ENCODE measurements at places on chromosomes 1 and 21. TPM values are rescaled to one million over a fixed set of nuclear protein-coding genes. Genes with fewer than 3 reads are reported as not detected.

- no peak for DNase-seq
Observed at GRCh38 chr1:202972046-202972445, 5.0 kb upstream of the CYB5R1 start.

- no peak for DNase-seq
Observed at GRCh38 chr1:115463347-115463746, 125.3 kb upstream of the NGF start.

DNA sequence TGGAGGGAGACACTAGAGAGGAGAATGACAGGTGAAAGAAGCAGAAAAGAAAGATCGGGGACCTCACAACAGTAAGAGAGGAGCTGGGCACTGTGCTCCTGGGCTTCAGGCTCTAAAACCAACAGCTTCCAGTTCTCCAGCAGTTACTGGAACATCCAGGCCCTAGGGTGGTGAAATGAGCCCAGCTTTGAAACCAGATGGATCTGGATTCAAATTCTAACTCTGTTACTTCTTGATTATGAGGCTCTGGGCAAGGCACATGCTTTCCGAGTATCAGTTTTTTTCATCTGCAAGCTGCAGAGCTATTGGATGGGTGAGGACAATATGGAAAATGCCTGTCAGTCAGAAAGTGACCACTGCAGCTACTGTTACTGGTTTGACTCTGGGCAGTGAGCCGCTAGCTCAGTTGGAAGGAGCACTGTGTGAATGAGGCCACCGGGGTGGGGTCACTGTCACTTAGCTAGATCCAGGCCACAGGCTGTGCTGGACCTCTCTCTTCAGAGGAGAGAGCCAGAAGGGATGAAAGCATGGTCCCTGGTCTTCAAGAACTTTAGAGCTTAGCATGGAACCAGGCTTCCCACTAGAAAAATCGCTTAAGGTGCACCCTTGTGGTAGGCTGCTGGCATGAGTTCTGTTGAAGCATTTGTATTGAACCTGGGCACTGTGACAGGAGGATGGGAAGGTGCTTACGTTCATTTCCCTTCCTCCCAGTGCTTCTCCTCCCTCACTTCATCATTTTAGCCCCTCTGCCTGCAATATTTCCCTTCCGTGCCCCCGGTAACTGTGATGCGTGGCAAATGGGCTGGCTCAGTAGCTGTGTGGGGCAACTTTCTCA lies 12.2 kb downstream of the PLEKHO1 start:
- no peak for DNase-seq

Gene CA6
- not detected for total RNA-seq

DNA sequence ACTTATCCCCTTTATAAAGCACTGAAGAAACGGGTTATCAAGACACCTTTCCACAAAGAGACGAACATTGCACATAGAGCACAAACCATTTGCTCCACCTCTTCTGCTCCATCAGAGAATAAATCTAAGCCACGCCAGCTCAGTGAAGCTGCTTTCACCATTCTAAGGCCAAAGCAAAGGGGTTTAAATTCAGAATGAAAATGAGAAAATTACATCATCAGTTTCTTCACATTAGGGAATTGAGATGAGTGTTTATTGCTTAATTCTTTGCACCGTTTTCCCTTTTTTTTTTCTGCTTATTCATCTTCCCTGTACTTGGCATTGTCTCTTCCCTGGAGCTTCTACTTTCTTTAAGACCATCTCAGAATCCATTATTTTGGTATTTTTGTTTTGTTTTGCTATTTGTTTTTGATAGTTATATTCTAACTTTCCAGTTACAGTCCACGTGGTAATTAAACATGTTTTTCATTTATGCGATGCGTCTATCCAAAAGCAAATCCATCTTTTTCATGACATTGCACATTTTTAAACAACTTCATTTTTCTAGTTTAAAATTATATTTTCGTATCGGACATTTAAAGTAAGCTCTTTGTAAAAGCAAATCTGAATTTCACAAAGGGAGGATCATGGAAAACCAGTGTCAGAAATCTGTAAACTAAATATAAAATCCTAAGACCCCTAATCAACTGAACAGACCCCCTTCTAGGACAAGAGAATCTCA lies 1.9 kb upstream of the OR2T34 start:
- DNase-seq: no peak

Gene HAX1
- total RNA-seq: 60.9 TPM

Gene LORICRIN
- not detected for total RNA-seq

DNA sequence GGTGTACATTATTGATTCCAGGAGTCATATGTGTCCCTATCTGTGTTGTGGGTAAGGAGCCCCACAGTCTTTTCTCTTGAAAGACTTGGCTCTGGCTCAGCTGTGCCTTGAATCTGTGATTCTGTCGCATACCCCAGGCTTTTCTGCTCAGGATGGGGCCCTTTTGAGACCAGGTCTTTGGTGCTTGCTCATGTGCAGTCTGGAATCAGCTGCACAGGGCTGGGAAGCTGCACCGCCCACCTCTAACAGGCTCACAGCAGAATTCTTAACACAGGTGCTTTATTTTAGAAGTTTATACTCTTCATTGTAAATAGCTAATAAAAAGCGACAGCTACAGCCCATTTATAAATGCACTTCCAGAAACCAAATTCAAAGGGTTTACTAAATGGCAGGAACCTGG lies 61.3 kb downstream of the ST6GALNAC3 start:
- DNase-seq: no peak

GRCh38 chr1:201375169-201375568 lies 2.3 kb downstream of the TNNT2 start:
- no peak for DNase-seq

- peak; percentile 87 for DNase-seq
Observed at GRCh38 chr1:3746389-3746829, 5.8 kb upstream of the CCDC27 start.

Gene SETSIP
- not detected for total RNA-seq

Gene ZFYVE9
- 20.9 TPM for total RNA-seq

- DNase-seq: no peak
Observed at GRCh38 chr1:153357853-153358690, at the start of gene S100A9. Gene S100A9 (plus strand): TSS chr1:153357854. CDS start chr1:153358284, 430 bp downstream.

Gene DMBX1
- total RNA-seq: not detected

Gene MTMR11
- 15.4 TPM for total RNA-seq

GRCh38 chr1:162901243-162901642 lies 40.3 kb upstream of the CCDC190 start:
- DNase-seq: no peak

DNA sequence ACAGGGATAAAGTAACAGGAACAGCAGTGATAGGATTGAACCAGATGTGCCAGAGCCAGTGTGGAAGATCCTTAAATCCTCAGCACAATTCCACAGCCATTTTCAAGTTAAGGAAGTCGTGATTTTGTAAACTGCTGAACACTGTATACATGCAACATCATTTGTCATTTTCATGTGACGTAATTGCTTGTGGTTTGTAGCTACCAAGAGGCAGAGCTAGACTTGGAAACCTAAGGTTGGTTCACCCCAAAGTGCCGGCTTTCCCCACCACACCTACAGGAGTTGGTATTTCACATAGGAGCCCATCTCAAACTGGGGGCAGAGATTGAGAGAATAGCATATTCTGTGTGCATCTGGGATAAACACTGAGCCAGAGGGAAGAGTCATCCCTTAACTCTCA lies 113.9 kb downstream of the CAPN8 start:
- no peak for DNase-seq

DNA sequence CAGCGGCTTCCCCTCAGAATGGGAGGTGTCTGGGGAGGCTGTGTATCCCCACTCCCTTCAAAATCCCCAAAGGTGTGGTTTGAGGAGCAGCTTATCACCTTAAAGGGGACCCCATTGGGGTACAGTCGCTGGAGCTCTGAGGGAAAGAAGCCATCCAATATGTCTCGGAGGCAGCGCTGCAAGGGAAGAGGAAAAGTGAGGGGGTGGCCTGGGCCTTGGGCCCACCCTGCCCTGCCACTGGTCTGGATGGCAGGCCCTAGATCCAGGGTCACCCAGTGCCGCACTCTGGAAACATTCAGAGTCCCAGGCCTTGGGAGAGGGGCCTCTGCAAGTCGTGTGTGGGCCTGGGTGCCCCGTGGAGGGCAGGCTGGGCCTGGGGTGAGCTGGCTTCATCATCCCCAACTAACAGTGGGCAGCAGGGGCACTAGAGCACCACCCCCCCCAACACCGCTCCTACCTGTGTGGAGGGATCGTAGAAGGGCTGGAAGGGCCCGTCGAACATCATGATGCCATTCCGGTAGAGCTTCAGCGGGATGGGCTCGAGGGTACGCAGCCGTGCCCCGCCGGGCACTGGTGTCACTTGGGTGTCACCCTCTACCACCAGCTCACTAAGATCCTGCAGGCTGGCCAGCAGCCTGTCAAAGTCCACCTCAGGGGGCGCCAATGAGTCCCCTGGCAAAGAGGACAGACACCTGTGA lies 5.6 kb downstream of the SH3BGRL3 start:
- DNase-seq: no peak

Gene ANGPTL3
- total RNA-seq: not detected

Gene NBPF6
- total RNA-seq: not detected

Gene SNRNP40
- total RNA-seq: 39.0 TPM

- DNase-seq: no peak
Observed at GRCh38 chr1:233197940-233198339, 97.6 kb downstream of the PCNX2 start.

GRCh38 chr1:178934546-178934945 lies 63.7 kb upstream of the ANGPTL1 start:
- DNase-seq: no peak

DNA sequence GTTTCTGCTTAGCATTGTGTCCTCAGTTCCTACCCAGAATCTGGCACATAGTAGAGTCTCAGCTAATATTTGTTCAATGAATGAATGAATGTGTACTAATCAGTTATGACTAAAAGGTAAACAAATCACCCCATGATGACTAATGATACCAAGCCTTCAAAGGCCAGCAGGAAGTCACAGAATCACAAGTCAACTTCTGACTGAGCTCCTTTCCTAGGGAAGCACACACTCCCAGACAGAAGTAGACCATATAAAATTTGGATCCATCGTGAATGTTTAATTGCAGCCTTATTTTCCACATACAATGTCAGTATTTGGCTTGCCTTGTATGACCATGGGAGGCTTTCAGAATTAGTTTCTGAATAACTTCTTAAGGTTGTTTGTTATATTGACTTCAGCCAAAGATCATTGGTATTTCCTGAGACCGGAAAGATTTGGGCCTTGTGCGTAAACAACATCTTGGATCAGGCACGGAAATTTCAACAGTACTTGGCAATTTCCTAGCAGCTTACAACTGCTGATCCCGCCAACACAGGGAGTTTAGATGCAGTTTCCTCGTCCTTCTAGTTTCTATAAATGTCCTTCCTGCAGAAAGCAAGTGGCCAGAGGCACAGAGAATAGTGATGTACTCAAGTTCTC lies 185.9 kb upstream of the ATP1B1 start:
- DNase-seq: no peak

Gene LCK
- total RNA-seq: not detected

Gene PROK1
- not detected for total RNA-seq

DNA sequence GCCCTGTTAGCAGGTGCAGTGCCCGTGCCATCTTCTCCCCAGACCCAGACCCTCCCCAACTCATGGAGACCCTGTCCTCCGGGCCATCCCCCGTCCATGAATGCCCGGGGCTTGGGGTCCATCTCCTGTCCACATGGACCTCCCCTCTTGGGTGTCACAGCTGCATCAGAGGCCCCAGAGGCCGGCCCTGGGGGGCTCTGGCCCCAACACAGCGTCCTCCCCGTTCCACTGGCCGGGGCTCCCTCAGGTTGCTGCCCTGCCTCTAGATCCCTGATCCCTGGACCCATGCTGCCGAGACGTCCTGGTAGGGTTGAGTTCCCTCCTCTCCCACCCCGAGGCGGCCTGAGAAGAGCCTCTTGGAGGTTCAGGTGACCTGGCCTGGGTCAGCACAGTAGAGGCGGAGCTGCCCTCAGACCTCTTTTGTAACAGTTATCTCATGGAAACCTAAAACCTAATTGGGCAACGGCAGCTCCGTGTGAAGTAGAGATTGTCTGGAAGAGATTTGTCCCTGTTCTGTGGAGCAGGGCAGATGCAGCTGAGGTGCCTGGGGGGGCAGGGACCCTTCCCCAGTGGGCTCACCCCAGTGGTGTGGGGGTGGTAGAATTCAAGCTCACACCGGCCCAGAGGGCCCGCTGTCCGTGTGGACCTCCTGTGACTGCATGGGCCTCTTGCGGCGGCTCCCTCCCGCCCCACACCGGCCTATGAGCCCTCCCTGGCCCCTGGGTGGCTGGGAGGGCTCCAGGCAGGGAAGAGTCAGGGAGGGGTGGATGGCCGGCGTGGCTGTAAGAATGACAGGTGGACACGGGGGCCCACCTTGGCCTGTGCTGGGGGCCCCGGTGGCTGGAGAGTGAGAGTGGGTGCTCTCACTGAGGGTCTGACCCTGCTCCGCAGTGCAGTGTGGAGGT lies 56.1 kb downstream of the SKI start:
- DNase-seq: no peak

Gene C1orf159
- total RNA-seq: 9.2 TPM

DNA sequence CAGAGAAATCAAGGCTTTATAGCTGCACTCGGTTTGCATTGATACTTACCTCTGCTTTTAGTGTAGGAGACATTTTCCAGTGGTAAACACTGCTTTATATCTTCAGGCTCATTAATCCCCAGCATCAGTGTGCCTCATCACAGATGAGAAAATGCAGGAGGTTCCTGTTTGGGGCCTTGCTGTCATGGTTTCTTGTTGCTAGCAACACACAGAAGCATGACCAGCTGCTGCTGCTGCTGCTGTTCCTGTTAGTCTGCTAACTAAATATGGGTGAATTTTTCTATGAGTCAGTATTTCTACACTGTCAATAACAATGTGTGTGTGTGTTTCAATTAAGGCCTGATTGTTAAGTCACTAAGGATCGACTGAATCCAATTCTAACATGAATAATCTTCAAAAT lies 85.8 kb upstream of the RGS1 start:
- no peak for DNase-seq

DNA sequence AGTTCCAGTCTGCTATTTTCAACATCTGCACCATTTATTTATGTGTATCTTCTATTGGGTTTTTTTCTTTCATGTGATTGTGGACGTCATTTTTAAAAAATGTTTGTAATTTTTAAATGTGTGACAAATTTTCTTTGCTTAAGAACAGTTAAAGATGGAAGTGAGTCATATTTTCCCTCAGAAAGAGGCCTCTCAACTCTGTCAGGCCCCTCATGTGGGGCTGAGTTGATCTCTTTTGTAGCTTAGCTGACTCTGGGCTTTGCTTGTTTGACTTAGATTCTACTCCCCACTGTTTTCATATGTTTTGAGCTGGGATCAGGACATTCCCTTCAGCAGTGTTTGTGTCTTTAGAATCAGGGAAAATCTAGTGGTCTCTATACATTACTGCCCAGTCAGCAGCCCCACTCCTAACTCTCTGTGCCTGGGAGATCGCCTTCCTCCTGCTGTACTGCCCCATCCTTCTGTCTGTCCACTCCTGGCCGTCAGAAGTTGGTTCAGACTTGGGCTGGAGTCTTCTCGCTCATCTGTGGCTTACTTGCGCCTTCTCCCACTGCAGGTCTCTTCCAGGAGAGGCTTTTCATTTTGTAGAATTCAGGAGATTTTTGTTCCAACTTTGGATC lies 137.4 kb downstream of the DYRK1A start:
- DNase-seq: no peak

Gene DCST1
- not detected for total RNA-seq

Gene NCSTN
- total RNA-seq: 112 TPM

DNA sequence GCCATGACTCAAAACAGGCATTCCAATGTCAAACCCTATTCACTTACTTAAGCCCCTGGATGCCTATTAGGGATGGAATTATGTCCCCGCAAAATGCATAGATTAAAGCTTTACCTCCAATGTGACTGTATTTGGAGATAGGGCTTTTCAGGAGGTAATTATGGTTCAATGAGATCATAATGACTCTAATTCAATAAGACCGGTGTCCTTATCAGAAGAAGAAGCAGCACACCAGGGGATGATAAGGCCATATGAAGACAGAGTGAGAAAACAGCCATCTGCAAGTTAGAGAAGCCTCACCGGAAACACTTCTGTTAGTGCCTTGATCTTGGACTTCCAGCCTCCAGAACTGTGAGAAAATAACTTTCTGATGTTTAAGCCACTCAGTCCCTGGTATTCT lies 1131.8 kb upstream of the TMPRSS15 start:
- no peak for DNase-seq
